Bronchial epithelial cell (primary cell): ENCODE measurements at places on chromosomes 3 and 15.

DNA sequence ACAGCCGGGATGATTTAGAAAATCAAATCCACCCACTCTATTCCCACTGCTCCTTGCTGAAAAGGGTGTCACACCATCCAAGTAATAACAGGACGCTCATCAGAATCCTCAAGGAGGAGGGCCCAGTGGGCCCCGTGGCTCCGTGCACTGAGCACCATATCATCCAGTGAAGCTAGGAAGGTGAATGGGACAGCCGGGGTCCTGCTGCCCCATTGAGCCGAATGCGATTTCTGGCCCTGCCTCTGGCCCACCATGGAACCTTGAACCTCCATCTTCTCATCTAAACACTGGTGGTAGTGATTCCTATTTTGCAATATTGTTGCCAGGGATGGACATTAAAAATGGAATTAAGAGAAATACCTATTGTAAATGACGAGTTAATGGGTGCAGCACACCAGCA lies 99.1 kb upstream of the SLC6A11 start:
- no peak for DNase-seq

DNA sequence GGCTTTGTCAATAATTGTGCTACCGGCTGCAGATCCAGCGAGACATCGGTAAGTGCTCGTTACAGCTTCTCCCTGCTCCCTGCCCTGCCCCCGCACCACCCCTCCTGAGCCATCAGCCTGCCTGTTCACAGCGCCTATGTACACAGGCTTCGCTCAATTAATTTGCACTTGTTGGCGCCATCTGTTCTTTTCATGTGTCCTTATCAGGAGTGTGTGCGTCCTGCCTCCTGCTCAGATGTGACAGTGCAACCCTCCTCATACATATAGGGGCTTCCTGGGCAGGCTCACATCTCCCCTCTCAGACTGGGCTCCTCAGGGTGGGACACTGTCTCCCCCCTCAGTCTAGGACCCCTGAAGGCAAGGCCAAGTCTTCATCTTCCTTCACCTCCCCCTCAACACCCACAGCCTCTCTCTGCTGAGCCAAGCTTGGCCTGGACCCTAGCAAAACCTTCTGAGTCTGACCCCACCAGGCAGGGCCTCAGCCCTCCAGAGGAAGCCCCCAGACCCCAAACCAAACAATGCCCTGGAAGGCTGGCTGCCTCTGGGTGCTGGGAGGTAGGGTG lies 54.9 kb downstream of the CYP11A1 start:
- DNase-seq, result no peak

DNA sequence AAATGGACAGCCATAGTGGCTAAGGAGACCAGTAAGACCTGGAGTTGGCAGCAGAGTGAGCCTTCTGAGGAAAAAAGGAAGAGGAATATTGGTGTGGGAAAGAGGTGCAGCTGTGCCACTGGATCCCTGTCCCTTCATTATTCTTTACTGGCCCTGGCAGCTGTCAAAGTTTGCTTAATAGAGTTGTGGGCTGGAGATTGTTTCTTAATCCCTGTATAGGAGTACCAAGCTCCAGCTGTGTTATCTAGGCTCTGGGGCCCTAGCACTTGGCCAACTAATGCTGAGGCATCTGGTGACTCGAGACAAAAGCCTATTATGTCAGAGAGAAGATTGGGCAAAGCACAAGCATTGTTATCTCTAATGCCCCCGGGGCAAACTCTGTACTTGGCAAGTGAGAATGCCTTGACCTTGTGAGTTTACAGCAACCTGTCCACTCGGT lies 61.4 kb downstream of the ZNF609 start:
- peak; percentile 87 for DNase-seq

DNA sequence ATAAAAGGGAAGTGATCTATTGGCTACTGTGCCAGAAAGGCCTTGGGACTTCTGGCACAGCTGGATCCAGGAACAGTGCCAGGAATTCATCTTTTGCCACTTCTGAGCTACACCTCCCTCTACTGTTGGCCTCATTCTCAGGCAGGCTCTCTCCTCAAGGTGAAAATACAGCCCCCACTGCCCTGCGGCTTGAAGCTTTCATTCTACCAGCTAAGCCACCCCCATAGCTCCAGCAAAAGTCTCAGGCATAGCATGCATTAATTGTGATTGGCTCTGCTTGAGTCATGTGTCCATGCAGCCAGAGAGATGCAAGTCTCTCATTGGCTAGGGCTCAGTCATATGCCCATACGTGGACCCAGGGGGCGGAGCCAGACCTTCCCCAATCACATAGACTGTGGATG lies 142.4 kb downstream of the TPRA1 start:
- DNase-seq, result peak; percentile 2

GRCh38 chr15:82040862-82041261 lies 5.0 kb downstream of the MEX3B start:
- DNase-seq, result no peak

DNA sequence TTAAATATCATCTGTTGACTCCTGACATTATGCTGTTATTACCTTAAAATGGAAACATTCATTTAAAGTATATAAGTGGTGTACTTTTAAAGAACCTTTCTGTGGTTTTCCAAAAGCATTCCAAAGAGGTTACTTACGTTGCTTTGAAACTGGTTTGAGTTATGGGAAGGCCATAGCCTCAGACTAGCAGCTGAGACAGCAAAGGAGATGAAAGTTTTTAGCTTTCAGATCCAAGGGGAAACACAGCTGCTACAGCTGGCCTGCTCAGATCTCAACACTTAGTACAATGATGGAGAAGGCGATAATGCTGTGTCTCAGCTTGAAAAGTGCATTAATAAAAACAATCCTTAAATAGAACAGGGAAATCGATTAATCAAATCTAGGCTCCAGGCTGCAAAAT lies 921.1 kb downstream of the ROBO1 start:
- DNase-seq, result peak; percentile 44

- peak; percentile 53 for DNase-seq
Measured at GRCh38 chr3:67292356-67293121, 294.4 kb downstream of the KBTBD8 start.

- DNase-seq, result no peak
Measured at GRCh38 chr15:60679256-60679655, 200.3 kb upstream of the ICE2 start.

DNA sequence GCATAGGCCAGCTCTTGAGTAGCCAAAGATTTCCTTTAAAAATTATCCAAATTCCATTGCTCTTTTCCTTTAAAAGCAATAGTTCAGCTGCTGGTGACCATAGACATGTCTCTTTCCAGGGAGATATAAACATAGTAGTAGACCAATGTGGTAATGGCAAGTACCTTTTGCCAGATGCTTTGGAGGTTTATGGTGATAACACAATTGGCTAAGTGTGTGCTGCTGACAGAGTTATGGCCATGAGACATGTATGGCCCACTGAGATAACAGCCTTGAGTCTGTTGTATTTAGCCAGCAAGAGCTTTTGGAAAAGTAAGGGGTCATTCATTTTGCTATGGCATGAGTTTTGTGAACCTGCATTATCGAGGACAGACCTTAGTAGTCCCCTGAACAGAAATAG lies 1146.8 kb downstream of the TUSC7 start:
- DNase-seq, result no peak

GRCh38 chr3:101817992-101818391 lies 31.3 kb upstream of the NFKBIZ start:
- DNase-seq, result no peak

DNA sequence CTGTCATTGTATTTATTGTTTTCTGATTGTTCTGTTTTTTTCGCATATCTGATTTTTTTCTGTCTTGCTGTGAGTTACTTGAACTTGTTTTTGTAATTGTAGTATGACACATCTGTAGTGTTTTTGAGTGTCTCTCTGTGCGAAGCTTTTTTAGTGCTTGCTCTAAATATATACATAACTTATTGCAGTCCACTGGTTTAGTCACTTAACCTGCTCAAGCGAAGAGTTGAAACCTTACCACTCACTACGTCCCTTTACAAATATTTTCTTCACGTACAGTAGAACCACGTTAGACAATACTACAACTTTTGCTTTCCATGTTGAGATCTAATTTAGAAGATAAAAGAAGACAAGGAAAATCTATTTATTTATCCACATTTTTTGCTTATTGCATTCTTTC lies 713.0 kb upstream of the GRM7 start:
- DNase-seq, result no peak

DNA sequence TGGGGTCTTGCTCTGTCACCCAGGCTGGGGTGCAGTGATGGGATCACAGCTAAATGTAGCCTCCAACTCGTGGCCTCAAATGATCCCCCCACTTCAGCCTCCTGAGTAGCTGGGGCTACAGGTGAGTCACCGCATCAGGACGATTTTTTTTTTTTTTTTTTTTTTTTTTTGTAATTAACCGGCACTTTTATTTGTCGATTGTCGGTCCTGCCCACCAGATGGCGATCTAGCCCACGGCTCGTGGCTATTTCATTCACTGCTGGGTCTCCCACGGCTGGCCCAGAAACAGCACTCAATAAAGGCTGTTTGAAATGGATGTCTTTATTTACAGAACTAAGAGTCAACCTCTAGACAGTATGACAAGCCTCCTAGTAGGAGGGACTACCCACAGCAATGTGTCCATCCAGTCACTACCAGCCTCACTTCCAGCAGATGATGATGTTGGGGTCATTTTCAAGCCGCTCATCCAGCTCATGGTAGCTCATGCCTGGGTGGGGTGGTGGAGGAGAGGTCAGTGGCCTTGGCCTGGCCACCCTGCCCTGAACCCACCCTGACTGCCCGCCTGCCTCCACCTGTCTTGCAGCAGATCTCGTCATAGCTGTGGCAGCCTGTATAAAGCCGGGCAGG lies 1.8 kb upstream of the ZMYND10 start:
- peak; percentile 64 for DNase-seq

GRCh38 chr3:67648701-67649100 lies 5.7 kb downstream of the SUCLG2 start:
- no peak for DNase-seq

DNA sequence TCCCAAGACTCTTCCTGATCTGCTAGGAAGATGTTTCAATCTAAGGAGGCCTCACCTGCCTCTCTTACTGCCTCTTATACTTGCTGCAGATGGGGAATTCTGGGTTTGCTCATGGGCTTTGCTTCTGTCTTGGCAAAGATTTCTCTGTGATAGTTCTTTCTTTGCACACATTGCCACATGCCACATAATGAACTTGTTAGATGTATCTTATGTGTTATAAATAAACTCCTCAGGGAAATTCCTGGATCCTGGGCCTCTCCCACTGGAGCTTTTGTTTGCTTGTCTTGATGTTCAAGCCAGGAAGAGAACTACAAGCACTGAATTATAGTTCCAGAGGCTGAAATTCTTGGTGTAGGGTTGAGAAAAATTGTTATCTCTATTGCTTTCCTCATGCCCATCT lies 12.2 kb downstream of the RTP1 start:
- no peak for DNase-seq

DNA sequence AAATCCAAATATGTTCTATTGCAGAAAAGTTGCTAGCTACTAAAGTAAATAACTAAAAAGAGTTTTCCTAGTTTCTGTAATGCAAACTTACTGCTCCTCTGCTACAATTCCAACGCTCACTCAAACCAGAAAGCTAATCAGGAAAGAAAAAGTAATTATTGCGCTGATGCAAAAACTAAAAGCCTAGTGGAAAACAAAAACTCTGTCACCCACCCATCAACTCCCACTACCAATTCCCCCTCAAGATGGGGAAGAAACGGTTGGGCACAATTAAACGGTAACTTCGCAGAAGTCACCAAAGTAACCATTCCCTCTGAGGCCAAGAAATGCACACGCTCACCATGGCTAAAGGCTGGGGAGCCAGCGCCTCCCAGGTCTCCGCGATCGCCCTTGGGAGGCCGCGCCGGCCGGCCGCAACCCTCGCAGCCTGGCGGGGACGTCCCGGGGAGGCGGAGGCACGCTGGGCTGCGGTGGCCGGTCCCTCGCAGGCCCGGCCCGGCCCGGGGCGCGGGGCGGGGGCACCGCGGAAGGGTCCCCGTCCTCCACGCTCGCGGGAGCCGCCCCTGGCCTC lies 684 bp downstream of the SLTM start:
- DNase-seq, result peak; percentile 5

- DNase-seq, result no peak
Measured at GRCh38 chr3:29899021-29899420, 618.1 kb downstream of the RBMS3 start.

DNA sequence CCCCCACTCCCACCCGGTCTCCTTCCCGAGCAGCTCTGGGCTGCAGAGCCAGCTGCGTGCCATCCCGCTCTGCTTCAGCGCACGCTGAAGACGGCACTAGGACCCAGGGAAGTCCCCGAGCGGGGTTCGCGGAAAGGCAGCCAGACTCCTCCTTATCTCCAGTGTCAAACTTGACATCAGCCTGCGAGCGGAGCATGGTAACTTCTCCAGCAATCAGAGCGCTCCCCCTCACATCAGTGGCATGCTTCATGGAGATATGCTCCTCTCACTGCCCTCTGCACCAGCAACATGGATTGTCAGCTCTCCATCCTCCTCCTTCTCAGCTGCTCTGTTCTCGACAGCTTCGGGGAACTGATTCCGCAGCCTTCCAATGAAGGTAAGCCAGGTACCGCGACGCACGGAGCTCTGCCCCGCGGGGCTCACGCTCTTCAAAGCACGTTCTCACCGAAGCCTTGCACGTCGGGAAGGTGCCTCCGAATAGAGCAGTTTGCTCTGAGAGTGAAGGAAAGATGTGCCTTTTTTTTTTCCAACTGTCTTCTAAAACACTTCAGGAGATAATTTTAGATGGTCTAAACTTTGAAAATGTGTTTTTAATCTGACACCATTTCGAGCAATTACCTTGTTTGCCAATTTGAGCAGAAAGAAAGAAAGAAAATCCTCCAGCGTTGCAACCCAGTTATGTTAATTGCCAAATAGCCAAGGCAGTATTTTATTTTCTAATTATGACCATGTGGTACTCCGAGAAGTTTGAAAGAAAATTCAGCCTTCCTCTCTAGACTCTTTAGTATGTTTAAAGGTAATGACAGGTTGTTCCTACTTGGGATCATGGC lies at the start of gene EPHA3:
Gene EPHA3 (plus strand): TSS at position 161 of the 830 bp plus-strand sequence. CDS start 128 bp downstream, at position 289.
- DNase-seq, result peak; percentile 56

DNA sequence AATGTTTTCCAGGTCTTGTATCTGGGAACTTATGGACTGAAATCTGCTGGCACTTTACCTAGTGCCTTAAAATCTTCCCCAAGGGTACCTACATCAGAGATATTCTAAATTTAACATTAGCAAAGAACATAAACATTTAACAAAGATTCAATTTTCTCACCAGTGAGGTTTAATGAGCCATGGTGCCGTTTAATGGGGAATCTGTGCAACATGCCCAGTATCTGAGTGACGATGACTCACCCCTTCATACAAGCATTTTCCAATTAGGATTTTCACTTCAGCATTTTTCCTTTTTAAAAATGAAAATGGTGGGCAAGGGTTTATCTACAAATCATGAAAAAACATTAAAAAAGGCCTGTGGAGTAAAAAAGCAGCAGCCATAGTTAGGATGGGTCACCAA lies 189.4 kb downstream of the SLC9A9 start:
- peak; percentile 26 for DNase-seq

- DNase-seq, result no peak
Measured at GRCh38 chr3:128489927-128490649, 2.9 kb downstream of the GATA2 start.
